ENCODE measurements at places on chromosomes 7 and 10. TPM values are rescaled to one million over a fixed set of nuclear protein-coding genes. Genes with fewer than 3 reads are reported as not detected.

The ARMC3 gene
- polyA plus RNA-seq = not detected

The TDRD1 gene
- polyA plus RNA-seq = 0.33 TPM

The TYW1B gene
- 1.9 TPM for polyA plus RNA-seq

The MYL10 gene
- not detected for polyA plus RNA-seq

DNA sequence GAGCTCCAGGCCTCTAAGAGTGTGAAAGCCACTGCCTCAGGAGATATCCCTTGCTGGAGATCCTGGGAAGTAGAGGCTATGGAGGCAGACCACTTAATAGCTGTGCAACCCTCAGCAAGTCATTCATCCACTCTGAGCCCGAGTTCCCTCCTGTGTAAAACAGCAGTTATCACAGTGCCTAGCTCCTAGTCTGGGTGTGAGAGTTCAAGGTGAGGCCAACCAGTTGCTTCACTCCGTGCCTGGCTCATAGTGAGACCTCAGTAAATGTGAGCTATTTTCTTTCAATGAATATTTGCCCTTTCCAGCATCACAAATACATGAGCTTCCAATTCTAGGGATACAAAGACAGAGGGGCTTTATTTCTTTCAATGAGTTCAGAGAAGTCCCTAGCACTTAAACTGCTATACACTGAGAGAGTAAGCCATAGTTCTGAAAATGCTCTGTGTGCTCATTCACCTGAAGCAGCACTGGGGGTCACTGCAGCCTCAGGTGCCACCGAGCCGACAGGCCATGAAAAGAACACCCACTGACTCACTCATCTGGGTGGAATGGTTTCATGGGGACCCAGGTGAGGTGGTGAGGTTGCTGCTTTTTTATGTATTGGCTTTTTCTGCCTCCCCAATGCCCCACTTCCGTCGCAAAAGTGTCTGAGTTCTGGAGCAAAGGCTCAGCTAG is 259.8 kb downstream of the KCNMA1 start:
- DNase-seq = no peak

- no peak for DNase-seq
These were observed 6.1 kb upstream of the NEURL1 start for GRCh38 chr10:103487410-103487708.

Data from keratinocyte (primary cell).